ENCODE measurements at places on chromosomes 16 and 17.

GRCh38 chr17:50771991-50772785, 4.9 kb upstream of the ANKRD40CL start:
- no peaks in the 10 kb centered on the region for H3K36me3 ChIP-seq
- H3K27ac ChIP-seq = no peak overlapping the region
- H3K4me3 ChIP-seq = no peak overlapping the region
- H3K27me3 ChIP-seq = no peaks in the 10 kb centered on the region
- H3K4me1 ChIP-seq = no peaks in the 10 kb centered on the region

- peaks cover 19% of the 10 kb centered on the region for H3K36me3 ChIP-seq
- H3K4me3 ChIP-seq = peak overlapping the region; percentile 84
- peak overlapping the region; percentile 97 for H3K27ac ChIP-seq
- no peaks in the 10 kb centered on the region for H3K27me3 ChIP-seq
- no peak for DNase-seq
Observed at GRCh38 chr17:58333736-58334207, 5.2 kb upstream of the TSPOAP1 start.

DNA sequence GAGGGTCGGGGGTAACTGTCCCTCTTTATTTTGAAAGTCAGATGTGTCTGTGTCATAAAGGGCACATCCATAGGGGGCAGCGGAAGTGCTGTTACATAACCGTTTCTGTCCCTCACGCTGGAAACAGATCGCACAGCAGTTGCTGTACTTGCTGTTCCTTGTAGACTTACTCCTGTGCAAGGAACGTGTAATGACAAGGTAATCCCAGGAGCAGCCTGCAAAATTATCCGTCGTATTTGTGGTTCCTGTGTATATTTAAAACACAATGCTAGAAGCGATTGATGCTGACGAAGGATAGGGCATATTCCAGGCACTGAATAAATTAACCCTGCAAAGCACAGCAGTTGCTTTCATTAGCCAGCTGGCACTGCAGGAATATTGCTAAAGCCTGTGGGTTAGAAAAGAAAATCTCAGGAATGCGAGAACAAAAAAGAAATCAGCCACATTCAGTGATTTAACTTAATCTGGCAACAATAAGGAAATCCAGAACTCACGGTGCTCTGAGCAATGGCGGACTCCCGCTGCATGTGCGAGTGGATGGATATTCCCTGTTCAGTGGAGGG, 76.2 kb downstream of the SPECC1 start:
- peaks cover 4% of the 10 kb centered on the region for H3K4me1 ChIP-seq
- H3K36me3 ChIP-seq = no peaks in the 10 kb centered on the region
- no peak overlapping the region for H3K4me3 ChIP-seq
- no peak overlapping the region for H3K27ac ChIP-seq

- no peaks in the 10 kb centered on the region for H3K36me3 ChIP-seq
- no peak overlapping the region for H3K27ac ChIP-seq
- H3K4me1 ChIP-seq = no peaks in the 10 kb centered on the region
- no peaks in the 10 kb centered on the region for H3K27me3 ChIP-seq
Observed at GRCh38 chr16:69494991-69495392, 70.6 kb downstream of the CYB5B start.

GRCh38 chr17:34874478-34874877, 86.8 kb downstream of the CCT6B start:
- H3K4me1 ChIP-seq = no peaks in the 10 kb centered on the region
- no peak overlapping the region for H3K4me3 ChIP-seq
- H3K27ac ChIP-seq = no peak overlapping the region
- DNase-seq = no peak
- H3K27me3 ChIP-seq = peaks cover 5% of the 10 kb centered on the region
- H3K36me3 ChIP-seq = no peaks in the 10 kb centered on the region

- no peak overlapping the region for H3K27ac ChIP-seq
- H3K27me3 ChIP-seq = no peaks in the 10 kb centered on the region
- H3K4me1 ChIP-seq = no peaks in the 10 kb centered on the region
- peaks cover 5% of the 10 kb centered on the region for H3K36me3 ChIP-seq
- H3K4me3 ChIP-seq = no peak overlapping the region
- no peak for DNase-seq
Observed at GRCh38 chr17:48314716-48315115, 115.3 kb downstream of the SKAP1 start.

GRCh38 chr17:1882836-1883235, 53.0 kb downstream of the RPA1 start:
- no peaks in the 10 kb centered on the region for H3K27me3 ChIP-seq
- H3K36me3 ChIP-seq = peaks cover 78% of the 10 kb centered on the region
- no peak for DNase-seq
- H3K27ac ChIP-seq = no peak overlapping the region

GRCh38 chr16:3907586-3907985, 27.1 kb upstream of the CREBBP start:
- no peak overlapping the region for H3K4me3 ChIP-seq
- no peaks in the 10 kb centered on the region for H3K36me3 ChIP-seq
- H3K4me1 ChIP-seq = no peaks in the 10 kb centered on the region
- H3K27ac ChIP-seq = no peak overlapping the region
- DNase-seq = no peak

GRCh38 chr17:60463157-60463835, 41.0 kb downstream of the CHCT1 start:
- H3K27ac ChIP-seq = no peak overlapping the region
- DNase-seq = no peak
- H3K4me1 ChIP-seq = no peaks in the 10 kb centered on the region
- H3K36me3 ChIP-seq = peaks cover 76% of the 10 kb centered on the region

GRCh38 chr16:86531641-86532525, 21.6 kb downstream of the FOXF1 start:
- no peak for DNase-seq
- peaks cover 8% of the 10 kb centered on the region for H3K36me3 ChIP-seq
- H3K27ac ChIP-seq = no peak overlapping the region
- H3K27me3 ChIP-seq = no peaks in the 10 kb centered on the region

GRCh38 chr17:50963139-50963538, 97.0 kb upstream of the TOB1 start:
- H3K4me3 ChIP-seq = no peak overlapping the region
- no peak for DNase-seq
- H3K27me3 ChIP-seq = no peaks in the 10 kb centered on the region
- H3K27ac ChIP-seq = no peak overlapping the region

- H3K4me3 ChIP-seq = no peak overlapping the region
- H3K36me3 ChIP-seq = no peaks in the 10 kb centered on the region
- no peak for DNase-seq
- H3K27me3 ChIP-seq = no peaks in the 10 kb centered on the region
- H3K27ac ChIP-seq = peak overlapping the region; percentile 36
Observed at GRCh38 chr16:11263737-11264136, 5.4 kb downstream of the TNP2 start.

- no peak overlapping the region for H3K27ac ChIP-seq
- DNase-seq = no peak
- no peaks in the 10 kb centered on the region for H3K4me1 ChIP-seq
Observed at GRCh38 chr16:20866801-20867200, 33.4 kb downstream of the DCUN1D3 start.

DNA sequence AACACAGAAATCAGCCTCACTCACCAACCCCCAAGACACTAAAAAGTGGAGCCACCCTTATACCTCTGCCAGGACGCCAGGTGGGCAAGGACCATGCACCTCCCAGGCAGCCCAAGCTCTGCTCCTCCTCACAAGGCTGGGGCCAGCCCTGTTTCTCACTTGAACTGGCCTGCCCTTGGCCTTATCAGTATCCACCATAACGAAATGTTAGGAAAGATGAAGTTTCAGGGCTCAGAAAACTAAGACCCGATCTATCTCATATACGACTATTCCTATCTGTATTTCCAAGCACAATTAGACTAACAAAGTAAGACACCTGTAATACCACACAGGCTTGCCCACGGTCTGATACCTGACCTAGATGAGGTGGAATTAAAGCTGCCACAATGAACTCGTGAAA, 6.9 kb downstream of the FBXO31 start:
- no peak overlapping the region for H3K4me3 ChIP-seq
- DNase-seq = no peak
- no peak overlapping the region for H3K27ac ChIP-seq
- peaks cover 35% of the 10 kb centered on the region for H3K4me1 ChIP-seq
- H3K36me3 ChIP-seq = peaks cover 14% of the 10 kb centered on the region
- H3K27me3 ChIP-seq = no peaks in the 10 kb centered on the region

- DNase-seq = no peak
- H3K4me1 ChIP-seq = no peaks in the 10 kb centered on the region
- H3K4me3 ChIP-seq = no peak overlapping the region
Observed at GRCh38 chr17:10183931-10184930, 14.2 kb downstream of the GAS7 start.

DNA sequence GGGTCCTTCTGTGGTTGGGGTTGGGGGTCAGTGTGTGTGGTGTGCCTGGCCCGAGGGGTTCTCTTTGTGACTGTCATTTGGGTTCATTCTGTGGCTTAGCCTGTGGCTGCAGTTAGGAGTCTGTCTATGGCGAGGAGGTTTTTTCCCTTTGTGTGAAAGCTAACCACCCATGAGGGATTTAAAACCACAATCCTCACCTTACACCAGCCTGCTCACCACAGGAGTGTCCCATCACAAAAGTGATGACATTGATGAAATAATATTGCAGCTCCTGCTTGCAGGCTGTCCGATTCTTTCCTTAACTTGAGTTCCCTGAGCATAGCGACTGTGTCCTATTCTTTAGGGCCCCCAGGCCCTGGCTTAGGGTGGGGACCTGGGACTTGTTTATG, 113.6 kb downstream of the RAP1GAP2 start:
- no peaks in the 10 kb centered on the region for H3K27me3 ChIP-seq
- peaks cover 29% of the 10 kb centered on the region for H3K36me3 ChIP-seq
- H3K4me3 ChIP-seq = no peak overlapping the region
- H3K4me1 ChIP-seq = peaks cover 3% of the 10 kb centered on the region

Data from CD4-positive, alpha-beta T cell (primary cell).